ENCODE measurements at places on chromosomes 12 and 14.
A peak's percentile ranks its signal among the peaks of the same experiment; 100 is the strongest.

GRCh38 chr12:10068644-10069043 lies 30.1 kb downstream of the CLEC1A start:
- DNase-seq: peak; percentile 9

DNA sequence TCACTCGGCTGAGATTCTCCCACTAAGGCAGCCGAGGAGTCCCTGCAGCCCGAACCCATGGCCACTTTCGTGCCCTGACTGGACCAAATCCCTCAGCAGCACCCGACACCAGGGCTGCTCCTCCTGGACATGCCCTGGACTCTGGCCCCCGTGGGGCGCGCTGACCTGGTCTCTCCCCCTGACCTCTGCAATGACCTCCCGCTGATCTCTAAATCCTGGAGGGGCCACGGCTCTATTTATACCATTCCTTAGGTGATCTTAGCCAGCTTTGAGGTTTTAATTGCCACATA lies 148.4 kb downstream of the PIWIL1 start:
- no peak for DNase-seq

- no peak for DNase-seq
These were observed 189.3 kb downstream of the DACT1 start for GRCh38 chr14:58826845-58827686.

DNA sequence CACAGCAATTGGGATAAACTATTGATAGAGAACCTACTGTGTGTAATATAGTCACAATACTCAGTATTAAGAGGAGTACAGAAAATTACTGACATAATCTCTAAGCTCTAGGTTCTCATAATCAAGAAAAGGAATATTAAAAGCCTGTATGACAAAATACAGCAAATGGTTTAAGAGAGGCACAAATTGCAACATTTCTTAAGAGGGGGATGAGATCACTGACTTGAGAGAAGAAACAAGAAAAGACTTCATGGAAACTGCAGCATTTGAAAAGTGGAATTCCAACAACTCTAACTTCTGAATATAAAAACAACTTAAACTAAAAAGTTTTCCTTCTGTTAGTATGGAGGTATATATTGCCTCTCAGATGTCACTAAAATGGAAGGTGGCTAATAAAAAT lies 89.7 kb downstream of the NUMB start:
- DNase-seq: no peak

DNA sequence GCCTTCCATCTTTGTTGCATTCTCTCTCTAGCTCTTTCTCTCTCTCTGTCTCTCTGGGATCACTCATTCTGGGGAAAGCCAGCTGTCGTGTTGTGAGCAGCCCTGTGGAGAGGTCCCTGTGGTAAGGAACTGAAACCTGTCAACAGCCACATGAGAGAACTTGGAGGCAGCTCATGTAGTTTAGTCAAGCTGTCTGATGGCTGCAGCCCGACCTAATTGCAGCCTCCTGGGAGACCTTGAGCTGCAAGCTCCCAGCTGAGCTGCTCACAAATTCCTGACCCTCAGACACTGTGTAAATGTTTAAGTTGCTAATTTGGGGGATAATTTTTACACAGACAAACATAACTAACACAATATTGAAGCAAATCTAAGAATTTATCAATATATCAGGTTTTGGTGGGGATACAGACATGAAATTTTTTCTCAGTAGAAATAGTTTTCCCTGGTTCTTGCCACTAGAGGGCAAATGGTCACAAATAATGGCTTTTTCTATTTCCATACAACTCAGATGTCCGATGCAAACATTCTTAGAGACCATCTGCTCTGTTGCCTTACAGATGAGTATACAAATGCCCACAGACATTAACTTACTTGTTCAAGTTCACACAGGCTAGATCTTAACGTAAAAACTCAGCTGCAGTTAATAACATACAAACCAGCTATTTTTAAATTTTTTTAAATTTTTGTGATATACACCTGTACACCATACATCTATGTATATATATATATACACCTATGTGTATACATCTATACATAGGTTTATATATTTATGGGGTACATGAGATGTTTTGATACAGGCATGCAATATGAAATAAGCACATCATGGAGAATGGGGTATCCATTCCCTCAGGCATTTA lies 15.5 kb upstream of the KRR1 start:
- peak; percentile 16 for DNase-seq

DNA sequence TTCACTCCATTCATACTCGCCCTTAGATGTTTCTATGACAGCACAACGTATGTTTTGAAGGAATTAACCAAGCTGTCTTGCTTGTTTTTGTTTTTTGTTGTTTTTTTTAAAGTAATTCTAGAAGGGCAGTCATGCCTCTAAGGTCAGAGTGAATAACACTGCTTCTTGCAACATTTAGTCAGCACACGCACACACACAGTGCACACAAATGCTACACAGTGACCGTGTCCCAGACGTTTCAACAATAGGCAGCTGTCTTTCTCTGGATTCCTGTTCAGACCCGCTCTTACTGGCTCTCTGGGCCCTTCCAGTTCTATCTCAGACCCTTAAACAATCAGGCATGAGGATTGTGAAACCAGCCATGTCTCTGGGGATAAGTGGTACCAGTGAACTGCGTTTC lies 351.0 kb upstream of the FKBP4 start:
- no peak for DNase-seq

- DNase-seq: no peak
These were observed 36.2 kb downstream of the CHGA start for GRCh38 chr14:92959189-92959531.

GRCh38 chr12:31590642-31591379 lies at the start of gene DENND5B:
Gene DENND5B, minus strand, starts transcription at chr12:31591136. Its CDS starts 304 bp downstream, at chr12:31590832.
- DNase-seq: peak; percentile 78

GRCh38 chr12:130879212-130879686 lies 7.4 kb downstream of the RAN start:
- DNase-seq: no peak

GRCh38 chr12:52202361-52203078 lies 10.7 kb upstream of the KRT80 start:
- DNase-seq: no peak

GRCh38 chr12:31897781-31898503 lies 61.3 kb upstream of the RESF1 start:
- DNase-seq: no peak

DNA sequence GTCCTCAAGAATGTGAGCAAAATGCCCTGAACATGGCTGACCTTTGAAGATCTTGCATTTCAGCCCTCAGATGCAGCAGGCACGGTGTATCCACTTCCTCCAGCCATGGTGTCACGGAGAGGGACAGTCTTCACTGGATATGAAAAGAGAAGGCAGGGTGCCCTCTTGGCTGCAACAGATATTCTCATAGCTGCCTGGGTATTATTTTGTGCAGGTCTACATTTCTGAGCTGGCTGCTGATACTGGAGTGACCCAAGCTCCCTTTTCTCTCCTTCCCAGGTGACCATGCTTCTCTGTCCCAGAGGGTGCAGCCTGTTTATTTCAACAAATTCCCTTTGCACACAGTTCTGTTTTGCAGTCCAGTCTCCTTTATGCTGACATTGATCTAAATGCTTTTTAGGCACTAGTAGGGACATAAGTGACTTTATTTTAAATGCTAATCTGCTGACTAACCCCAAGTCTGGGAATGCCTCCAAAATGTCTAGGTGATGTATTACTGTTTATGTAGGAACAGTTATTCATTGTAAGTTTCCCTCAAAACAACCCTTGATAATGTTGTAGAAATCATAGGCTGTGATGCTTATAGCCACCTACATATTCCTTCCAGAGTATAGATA lies 17.4 kb upstream of the PYGL start:
- DNase-seq: no peak

DNA sequence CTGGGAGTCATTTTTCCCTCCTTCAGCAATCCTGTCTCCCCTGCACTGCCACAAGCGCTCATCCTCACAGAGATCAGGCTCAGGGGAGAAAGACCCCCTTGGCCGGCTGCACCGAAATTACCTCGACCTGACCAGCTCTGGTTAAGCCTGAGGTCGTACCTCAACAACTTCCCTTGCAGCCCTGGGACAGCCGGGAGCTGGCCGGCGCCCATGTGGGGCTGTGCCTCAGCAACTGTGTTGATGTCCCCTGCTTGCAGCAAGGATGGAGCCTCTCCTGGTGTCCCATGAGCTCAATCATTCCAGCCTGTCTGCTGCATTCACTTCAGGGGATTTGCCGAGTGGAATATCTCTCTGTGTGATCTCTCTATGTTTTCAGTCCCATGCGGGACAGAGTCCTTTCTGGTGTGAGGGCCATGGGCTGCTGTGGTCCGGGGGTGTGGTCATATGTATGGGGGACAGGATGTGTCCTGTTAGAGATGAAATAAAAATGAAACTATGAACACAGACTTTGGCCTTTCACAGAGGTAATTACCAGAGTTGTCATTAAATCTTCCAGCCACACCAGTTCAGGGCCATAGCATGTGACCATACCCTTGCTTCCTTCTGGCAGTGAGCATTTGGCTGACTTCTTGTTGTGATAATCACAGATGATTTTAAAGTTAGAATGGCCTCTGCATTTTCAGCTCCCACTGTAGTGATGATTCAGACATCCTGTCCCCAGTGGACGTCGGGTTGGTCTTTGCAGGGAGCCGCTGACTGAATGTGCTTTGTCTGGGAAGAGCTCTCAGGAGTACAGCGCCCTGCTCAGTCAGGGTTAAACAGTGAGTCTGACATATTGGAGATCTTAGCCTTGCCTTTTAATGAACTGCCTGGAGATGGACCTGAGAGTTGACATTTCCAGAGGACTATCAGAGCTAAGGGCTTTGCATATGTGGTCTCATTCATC lies 405.9 kb downstream of the AACS start:
- DNase-seq: no peak

DNA sequence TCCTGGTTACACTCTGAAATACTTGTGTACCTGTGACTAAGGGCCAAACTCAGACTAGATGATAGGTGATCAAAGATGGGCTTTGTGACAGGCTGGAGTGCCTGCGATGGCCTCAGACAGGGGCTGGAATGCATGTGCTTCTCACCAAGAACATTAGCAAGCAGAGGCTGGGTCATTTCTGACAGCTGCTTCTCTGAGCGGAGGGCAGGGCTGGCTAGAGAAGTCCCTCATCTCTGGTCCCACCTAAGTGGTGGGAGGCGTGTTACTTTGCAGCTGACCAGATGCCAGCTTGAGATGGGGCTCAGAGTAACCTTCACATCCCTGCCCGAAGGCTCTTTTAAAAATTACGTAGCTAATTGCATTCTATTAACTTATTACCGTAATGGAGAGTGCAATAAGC lies 106.8 kb upstream of the RTL1 start:
- no peak for DNase-seq

DNA sequence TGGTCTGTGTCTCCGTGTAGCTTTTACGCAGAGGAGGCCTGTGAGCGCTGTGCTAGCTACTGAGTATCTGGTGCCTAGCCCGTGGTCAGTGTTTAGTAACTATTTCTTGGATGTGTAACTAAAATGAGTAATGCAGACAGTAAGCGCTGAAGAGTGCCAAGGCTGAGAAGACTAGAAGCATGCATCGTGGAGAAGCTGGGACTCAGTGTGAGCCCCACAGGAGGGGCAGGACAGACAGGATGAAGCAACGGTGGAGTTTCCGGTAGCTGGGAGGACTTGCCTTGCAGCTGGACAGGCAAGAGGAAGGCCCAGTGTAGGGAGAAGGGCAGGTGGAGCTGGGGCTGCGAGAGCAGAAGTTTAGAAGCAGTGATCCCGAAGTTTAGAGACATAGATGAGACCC lies 233.4 kb upstream of the FKBP4 start:
- no peak for DNase-seq

DNA sequence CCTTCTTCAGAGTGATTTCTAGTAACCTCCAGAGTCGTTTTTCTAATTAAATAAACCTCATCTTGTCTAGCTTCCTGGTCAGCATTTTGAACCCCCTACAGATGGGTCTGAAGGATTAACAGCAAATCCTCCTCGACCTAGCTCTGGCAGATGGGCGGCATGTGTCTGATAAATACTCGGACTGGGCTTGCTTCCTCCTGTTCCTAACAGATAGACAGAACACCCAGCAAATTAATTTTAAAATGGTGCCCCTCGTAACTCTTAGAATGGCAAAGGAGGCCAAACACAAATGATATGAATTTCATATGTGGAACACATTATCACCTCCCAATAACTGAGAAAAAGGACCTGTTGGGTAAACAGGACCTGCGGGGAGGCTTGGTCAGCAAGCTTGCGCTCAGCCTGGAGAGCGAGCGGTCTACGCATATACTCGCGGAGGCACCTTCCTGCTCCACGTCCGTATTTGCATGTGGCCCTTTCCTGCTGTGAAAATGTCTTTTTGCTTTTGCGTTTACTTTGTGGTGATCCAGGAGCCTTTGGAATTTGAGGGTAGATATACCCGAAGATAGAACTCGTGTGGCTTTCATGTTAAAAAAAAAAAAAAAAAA lies 79.6 kb downstream of the OTX2 start:
- peak; percentile 34 for DNase-seq

- DNase-seq: no peak
These were observed 73.8 kb upstream of the ANKS1B start for GRCh38 chr12:100058482-100059029.

DNA sequence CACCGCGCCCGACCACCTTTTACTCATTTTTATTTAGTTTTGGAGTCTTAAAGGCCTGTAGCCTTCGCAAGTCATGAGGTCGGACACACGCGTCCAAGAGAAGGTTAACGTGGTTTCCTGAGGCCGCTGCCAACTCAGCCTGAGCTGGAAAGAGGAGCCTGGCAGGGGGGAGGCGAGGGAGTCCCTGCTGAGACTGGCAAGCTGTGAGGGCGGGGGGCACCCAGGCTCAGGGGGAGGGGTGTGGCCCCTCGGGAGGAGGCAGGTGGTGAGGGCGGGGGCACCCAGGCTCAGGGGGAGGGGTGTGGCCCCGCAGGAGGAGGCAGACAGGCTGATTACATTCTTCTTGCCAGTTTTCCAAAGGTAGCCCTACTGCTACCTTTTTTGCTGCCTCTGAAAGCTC lies 143.2 kb downstream of the PIWIL1 start:
- DNase-seq: no peak

DNA sequence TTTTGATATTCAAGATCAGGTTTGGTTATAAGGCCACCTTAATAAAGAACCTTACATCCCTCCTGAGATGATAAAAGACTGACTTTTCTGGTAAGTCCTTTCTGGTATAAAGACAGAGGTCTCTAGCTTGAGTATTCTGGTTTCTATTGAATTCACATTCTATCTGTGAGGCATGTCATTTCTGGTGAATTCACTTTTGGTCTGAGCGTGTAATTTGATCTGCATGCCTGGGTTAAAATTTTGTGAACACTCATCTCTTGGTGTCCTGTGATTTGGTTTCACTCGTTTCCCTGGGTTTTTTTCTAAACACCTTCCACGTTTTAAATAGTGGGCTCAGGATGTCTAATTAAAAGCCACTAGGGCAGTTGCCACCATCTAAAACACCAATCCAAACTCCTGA lies 12.2 kb downstream of the EIF5 start:
- no peak for DNase-seq

DNA sequence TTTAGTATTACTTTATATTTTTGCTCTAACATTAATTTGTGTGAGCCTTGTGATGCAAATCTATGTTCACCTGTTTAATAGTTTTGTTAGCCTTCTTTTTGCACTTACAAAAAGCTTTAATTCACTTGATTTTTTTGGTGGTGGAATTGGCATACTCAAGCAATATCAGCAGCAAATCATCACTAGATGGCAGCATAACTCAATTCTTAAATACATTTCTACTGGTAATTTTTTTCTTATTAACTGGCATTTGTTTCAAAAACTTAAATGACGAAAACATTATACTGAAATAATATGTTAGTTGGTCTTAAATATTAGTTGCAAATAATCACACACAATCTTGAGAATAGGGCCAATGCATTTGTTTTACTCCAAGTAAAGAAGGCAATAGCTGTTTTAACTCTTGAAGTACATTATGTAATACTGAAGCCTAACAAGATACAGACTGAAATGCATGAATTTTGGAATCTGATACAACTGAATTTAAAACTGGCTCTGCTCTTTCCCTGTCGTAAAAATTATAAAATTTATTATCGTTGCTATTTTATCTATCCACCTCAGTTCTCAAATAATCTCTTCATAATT lies 151.5 kb downstream of the ATXN7L3B start:
- no peak for DNase-seq
